ENCODE measurements at places on chromosomes 5 and 9.

DNA sequence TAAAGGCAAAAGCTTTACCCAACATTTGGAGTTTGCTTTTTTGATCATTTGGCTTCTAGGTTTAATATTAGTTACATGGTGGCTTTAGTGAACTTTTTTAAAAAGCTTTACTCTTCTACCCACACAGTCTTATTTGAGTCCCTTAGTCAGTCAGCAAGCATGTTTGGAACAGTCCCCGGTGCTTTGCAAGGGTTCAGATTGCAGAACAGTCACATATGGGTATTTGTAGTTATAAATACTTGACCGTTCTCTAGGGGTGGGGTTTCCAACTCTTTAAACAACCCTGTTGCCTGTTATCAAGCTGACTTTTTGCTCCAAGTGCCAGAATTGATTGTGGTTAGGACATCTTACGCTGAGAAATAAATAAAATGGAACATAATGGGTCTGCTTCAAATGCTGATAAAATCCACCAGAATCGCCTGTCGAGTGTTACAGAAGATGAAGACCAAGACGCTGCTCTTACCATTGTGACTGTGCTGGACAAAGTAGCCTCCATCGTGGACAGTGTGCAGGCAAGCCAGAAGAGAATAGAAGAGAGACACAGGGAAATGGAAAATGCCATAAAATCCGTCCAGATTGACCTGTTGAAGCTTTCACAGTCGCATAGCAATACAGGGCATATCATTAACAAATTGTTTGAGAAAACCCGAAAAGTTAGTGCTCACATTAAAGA lies at the start of gene CAVIN4:
Gene CAVIN4, plus strand, starts transcription at position 304 of the 673 bp plus-strand sequence. Its CDS starts 65 bp downstream, at position 369.
- DNase-seq: no peak

GRCh38 chr5:6705088-6705487 lies 8.1 kb upstream of the TENT4A start:
- DNase-seq: no peak

GRCh38 chr9:85404911-85405565 lies 336.7 kb downstream of the AGTPBP1 start:
- DNase-seq: no peak

DNA sequence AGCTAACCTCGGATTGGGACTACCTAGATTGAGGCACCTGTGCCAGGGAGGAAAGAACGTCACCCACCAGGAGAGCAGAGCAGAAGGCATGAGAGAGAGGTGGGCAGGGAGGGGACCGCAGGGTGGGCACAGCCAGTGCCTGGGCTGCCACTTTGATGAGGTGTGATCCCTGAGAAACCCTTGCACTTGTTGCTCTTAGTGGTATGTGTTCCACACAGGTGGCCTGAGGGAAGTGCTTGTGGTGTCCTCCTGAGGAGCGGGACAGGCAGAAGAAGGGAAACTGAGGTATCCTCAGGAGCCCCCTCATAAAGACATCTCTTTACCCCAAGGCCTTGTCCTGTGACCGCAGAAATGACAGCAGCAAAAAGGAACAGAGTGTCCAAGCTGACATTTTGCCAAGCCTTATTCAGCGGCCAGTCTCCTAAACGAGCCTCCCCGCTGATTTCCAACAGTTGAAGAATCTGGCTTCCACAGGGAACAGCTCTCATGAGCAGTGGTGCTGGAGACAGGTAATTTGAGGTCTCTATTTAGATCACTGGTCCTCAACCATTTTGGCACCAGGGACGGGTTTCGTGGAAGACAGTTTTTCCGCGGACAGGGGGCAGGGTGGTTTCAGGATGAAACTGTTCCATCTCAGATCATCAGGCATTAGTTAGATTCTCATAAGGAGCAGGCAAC lies 82.4 kb downstream of the FOXD1 start:
- DNase-seq: no peak

DNA sequence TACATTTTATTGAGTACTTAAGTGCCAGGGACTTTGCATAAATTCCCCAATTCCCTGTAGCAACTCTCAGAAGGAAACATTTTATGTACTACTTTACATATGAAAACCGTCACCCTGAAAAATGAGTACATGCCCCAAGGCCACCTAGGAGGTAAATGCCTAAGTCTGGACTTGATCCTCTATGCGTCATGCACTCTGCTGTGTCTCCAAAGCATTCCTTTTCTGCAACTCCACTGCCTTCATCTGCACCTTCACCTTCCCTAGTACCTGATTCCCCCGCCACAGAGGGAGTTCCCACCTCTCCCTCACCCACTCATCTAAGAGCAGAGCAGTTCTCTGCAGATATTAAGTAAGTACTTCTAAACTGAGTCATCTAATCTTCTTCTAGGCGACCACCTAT lies 75.2 kb upstream of the HRH2 start:
- no peak for DNase-seq

GRCh38 chr5:61465066-61465465 lies 133.0 kb downstream of the ZSWIM6 start:
- DNase-seq: no peak

- DNase-seq: no peak
These were observed 98.0 kb downstream of the HSD17B3 start for GRCh38 chr9:96203867-96204501.

GRCh38 chr5:180291234-180291940 lies 496 bp downstream of the MAPK9 start:
- DNase-seq: no peak

- no peak for DNase-seq
These were observed 95.8 kb downstream of the PLPP1 start for GRCh38 chr5:55438998-55439397.

- DNase-seq: no peak
These were observed 33.2 kb downstream of the YTHDC2 start for GRCh38 chr5:113546703-113547183.

GRCh38 chr5:157454273-157454672 lies 5.7 kb upstream of the NIPAL4 start:
- no peak for DNase-seq

DNA sequence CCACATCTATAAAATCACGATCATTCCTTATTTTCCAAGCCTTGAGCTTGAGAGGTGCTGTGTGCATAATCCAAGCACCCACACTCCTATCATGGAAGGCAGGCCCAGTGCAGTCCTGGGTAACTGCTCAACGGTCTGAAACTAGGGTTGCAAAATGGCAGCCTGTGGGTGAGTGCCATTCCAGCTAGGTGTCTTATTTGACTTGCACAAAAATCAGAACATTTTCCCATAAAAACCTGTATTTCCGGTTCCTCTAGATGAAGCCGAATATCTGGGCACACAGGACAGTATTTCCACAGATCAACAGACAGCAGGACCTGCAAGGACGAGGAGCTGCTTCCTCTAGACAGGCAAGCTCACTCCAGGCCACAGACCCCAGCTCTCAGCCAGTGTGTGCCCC lies 588.8 kb downstream of the BNC2 start:
- DNase-seq: no peak

DNA sequence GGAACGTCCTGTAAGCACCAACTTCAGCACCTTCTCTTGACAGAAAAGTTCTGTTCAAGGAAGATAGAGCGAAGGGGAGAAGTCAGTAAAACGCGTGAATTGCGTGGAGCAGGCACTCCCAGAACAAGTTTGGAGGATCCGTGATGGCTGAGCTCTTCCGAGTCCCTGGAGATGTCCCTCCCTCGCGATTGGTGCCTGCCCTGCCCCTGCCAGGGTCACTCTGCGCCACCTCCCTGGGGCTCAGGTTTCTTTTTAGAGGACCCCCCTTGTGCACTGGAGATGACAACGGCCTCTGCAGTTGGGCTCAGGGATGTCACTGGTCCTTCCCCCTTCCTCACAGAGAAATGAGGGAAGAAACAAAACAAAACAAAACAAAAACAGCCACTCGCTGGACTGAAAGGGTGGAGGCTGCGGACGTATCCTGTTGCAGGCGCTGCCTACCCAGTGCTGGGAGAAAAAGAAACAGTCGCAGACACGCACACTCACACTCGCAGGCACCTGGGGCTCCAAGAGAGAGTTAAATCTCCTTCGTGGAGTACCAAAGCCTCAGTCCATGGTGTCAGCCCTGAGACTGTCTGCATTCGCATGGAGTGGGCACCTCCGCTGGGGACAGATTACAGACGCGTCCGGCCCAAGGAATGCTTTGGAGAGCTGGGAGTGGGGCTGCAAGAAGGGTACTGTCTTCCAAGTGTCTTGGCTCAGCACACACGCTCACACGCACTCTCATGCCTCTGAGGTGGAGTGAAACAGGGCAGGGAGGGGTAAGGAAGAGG lies 512.7 kb downstream of the SLCO4C1 start:
- DNase-seq: no peak
